ENCODE measurements at places on chromosomes 16 and 17.

DNA sequence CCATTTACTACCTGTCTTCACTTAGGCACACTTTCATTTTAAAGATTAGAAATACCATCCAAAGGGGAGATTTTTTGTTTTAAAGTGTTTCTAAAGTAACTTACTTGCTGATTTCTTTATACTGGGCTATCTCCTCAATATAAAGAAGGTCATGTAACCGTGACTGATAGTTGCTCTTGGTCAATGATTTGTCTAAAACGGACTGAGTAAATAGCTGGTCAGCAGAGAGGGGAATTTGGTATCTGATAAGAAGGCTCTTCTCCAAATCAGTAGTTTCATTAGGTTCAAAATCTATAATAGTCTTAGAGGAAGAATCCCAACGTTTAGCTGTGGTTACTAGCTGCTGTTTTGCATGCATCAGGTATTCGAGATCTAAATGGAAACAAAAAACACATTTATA lies 66.4 kb downstream of the HELZ start:
- no peak for DNase-seq

DNA sequence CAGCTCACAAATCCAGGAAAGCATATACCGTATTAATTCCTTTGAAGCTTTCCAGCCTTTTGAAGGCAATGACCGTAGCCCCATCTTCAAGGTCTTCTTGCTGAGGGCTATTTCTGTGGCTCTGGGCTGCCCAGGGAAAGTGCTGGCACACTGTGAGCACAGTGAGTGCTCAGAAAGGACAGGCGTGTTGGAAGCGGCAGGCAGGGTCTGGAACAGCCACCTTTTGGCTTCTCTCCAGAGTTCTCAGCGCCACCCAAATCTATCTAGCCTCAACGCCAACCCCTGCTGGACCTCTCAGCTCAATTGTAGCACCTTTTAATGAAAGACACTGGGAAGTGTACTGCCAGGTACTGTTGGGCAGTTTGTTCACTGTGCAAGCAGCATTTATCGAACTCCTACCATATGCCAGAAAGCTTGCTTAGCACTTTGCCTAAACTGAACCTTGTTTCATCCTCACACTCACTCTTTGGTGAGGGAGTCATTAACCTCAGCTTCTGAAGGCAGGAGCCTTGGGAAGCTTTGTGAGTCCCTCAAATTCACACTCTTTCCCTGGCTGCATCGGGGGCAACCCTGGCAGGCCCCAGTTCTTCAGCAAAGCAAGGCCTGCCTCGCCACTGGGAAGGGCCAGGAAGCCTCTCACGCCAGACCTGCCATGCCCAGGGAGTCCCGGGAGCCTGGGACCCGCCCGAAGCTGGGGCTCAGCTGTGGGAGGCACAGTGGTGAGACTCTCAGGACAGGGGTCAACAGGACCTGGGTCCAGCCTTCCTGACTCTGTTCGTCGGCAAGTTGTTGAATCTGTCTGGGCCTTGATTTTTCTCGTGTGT lies 13.5 kb upstream of the CIBAR2 start:
- no peak for DNase-seq

DNA sequence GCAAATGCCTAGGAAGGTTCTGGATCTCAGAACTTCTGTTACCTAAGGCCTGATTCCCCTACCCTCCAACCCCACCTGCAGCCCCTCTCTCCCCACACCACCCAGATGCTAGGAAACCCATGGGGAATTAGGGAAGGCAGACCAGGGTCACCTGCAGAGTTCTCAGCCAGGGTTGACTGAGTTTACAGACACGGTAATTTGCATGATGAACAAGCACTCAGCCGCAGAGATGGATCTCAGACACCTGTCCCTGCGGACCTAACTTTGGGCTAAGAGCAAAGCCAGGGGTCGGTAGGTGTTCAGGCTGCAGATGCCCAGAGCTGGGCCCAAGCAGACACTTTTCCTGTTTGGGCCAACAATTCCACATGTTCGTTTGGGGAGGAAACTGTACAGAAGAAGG lies 2.9 kb downstream of the ABI3 start:
- no peak for DNase-seq

DNA sequence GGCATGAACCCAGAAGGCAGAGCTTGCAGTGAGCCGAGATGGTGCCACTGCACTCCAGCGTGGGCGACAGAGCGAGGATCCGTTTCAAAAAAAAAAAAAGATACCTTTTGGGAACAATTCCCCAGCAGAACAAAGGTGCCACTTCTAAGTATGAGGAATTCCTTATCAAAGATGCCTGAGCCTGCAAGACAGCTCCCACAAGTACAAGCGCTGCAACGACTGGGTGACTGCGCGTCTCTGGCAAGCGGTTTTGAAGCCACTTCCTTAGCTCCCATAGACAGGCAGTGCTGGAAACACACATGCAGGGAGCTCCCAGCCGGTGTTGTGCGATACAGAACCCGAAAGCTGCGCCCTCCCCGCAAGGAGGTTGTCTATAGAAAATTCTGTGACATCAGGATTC lies 60.5 kb downstream of the ADCY9 start:
- DNase-seq: no peak

- no peak for DNase-seq
Observed at GRCh38 chr17:82457073-82457928, 1.2 kb upstream of the NARF start.

GRCh38 chr17:56113486-56113885 lies 39.8 kb upstream of the ANKFN1 start:
- no peak for DNase-seq

DNA sequence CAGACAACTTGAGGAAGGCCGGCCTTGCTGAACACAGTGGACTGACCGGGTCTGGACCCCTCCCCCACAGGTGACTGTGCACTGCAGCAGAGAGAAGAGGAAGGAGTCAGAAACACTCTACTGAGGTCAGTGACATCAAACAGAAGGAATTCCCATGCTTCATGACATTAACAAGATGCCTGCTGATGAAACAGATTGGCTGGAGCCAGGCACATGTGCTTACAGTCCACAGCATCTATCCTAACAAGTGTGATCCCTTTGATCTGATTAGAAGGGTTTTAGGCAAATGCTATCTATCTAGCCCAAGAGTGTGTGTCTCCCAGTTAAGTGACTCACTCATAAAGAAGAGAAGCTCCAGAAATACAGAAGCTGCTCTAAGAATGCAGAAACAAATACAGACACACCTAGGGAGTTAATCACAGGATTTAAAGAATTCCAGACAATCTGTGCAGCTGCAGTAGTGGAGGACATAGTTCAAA lies 90.2 kb downstream of the SYCE1L start:
- no peak for DNase-seq

DNA sequence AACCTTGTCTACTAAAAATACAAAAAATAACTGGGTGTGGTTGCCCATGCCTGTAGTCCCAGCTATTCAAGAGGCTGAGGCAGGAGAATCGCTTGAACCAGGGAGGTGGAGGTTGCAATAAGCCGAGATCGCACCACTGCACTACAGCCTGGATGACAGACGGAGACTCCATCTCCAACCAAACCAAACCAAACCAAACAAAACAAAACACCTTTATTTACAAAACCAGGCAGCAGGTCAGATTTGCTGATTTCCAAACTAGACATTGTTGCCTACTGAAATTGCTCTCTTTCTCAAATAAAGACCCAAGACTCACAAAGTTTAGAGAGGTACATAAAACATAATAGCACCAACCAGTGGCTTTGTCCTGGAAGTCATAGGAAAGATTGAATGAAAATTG lies 5.7 kb upstream of the TMEM238L start:
- DNase-seq: no peak

DNA sequence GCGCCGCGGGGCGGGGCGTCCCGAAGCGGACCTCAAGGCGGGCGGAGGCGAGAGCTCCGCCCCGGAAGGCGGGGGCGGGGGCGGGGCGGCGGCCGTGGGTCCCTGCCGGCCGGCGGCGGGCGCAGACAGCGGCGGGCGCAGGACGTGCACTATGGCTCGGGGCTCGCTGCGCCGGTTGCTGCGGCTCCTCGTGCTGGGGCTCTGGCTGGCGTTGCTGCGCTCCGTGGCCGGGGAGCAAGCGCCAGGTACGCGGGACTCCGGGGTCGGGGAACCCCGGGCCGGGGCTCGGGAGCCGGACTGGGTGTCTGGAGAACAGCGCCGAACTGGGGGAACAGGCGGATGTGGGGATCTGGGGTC lies at the start of gene TNFRSF12A:
Gene TNFRSF12A (plus strand): TSS at position 122 of the 357 bp plus-strand sequence. CDS start 30 bp downstream, at position 152.
- no peak for DNase-seq

DNA sequence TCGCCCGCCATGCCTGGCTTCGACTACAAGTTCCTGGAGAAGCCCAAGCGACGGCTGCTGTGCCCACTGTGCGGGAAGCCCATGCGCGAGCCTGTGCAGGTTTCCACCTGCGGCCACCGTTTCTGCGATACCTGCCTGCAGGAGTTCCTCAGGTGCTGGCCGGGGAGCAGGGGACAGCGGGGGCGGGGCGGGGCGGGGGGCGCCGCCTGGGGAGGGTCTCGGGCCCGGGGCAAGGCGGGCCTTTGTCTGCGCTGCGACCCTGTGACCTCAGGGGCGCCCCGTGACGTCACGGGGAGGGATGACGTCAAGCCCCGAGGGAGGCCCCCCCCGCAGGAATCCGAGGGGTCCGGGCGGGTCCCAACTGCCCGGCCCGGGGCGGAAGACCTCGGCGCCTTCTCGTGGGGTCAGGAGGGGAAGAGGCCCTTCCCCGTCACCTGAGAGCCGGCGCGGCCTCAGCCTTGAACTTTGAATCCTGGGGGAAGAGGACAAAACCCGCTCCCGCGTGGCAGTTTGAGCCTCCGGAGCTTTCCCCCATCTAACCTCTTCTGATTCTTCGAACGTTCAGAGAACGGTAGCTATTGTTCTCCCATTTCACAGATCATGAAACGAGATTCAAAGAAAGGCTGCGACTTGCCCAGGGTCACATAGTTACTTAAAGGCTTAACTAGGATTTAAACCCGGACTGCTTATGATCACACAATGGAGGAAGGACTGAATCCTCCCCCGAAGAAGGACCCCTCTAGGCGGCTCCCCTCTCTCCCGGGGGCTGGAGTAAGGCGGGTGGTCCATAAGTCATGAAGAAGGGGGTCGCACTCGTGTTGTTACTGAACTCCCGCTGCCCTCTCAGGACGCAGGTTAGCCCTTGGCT lies 527 bp downstream of the TRAF4 start:
- DNase-seq: no peak

DNA sequence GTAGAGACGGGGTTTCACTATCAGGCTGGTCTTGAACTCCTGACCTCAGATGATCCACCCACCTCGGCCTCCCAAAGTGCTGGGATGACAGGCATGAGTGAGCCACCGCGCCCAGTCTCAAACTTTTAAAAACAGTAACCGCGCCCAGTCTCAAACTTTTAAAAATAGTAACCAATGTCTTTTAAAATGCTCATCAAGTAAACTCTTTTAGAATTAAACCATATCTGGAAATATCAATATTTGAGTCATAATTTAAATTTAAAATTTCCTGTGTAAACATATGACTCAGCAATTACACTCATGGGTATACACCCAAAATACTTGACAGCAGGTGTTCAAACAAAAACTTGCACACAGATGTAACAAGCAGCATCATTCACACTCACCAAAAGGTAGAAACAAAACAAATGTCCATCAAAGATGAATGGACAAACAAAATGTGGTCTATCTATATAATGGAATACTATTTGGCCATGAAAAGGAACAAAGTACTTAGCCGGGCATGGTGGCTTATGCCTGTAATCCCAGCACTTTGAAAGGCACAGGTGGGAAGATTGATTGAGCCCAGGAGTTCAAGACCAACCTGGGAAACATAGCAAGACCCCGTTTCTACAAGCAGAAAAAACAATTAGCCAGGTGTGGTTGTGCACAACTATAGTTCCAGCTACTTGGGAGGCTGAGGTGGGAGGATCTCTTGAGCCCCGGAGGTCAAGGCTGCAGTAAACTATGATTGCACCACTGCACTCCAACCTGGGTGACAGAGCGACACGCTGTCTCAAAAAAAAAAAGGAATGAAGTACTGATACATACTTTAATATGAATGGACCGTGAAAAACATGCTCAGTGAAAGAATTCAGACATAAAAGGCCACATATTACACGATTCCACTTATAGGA lies 20.2 kb downstream of the ENPP7 start:
- DNase-seq: no peak

DNA sequence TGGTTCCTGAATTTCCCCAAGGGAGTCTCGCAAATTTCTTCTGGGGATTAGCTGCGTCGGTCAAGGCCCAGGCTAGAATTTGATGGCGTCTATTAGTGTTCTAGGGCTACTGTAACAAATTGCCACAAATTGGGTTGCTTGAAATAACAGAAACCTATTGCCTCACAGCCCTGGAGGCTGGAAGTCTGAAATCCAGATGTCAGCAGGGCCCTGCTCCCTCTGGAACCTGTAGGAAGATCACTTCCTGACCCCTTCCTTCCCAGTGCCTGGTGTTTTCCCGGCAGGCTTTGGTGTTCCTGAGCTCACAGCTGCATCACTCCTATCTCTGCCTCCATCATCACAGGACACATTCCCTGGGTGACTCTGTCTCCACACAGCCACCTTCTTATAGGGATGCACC lies 24.4 kb downstream of the DHRS7C start:
- no peak for DNase-seq
